ENCODE measurements at places on chromosomes 3 and 15.

DNA sequence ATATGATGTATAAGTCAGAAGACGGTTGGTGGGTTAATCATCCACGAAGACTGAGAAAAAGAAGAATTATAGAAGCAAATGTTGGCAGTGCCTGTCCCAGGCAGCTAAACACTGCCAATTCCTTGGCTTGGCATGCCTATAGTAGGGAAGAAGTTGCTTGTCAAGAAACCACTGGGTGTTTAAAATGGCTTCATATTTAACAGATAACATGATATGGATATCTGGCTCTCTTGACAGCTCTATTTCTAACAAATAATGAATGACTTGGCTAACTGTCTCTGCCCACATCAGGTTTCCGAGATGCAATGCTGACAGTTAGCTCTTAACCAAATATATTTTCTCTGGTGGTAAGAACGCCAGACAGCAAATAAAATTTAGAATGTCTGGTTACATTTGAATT, 341.7 kb upstream of the KCNMB2 start:
- DNase-seq: no peak

DNA sequence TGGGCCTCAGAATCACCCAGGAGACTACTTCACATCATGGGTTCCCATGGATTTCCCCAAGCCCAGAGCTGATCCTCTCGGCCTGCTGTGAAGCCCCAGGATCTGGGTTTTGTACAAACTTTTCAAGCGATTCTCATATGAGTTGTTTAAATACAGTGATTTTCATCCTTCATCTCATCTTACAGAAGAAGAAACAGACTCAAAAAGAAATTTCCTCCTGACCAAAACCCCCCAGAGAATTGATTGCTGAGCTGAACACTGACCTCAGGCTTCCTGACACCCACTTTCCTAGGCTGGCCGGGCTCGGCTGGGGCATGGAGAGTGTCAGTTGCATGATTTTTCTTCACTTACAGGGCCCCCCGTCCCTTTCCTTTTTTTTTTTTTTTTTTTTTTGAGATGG, 60.3 kb downstream of the BDH1 start:
- DNase-seq: no peak

- no peak for DNase-seq
Observed at GRCh38 chr3:155747946-155748290, 3.0 kb upstream of the PLCH1 start.

DNA sequence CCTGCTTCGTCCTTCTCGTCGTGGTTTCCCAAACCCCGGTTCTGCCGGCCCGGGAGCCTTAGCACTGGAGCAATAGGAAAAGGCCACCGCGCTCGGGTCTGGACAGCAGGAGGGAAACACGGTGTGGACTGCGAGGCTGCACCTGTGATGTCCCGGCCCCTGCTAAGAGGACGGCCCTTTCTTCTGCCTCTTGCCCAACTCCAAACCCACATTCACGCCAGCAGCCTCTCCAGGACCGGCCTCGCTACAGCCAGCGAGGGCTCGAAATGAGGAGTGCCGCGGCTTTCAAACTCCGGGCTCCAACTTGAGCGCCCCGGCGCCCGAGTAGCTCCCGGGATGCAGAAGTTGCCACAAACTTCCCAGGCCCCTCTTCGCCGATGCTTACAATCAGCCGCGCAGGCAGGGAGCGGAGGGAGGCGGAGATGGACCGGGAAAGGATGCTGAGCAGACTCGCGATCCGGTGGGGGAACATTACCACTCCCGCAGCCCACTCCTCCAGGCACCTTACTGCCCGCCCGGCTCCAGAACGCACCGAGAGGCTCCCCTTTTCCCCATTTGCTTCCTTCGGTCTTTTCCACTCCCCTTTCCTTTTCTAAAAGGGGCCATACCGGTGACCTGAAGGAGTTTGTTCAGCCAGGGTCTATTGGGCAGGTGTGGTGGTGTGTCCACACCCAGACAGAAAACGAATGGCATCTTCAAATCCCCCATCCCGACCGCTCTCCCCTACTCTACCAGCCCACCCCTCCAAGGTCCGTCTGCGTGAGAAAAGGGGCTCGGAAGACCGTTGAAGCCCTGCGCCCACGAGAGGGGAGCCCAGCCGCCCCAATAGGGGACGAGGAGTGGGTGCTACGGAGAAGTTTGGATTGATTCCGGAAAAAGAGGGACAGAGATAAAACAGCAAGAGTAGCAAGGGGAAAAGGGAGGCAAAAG, 18.8 kb upstream of the SATB1 start:
- no peak for DNase-seq

DNA sequence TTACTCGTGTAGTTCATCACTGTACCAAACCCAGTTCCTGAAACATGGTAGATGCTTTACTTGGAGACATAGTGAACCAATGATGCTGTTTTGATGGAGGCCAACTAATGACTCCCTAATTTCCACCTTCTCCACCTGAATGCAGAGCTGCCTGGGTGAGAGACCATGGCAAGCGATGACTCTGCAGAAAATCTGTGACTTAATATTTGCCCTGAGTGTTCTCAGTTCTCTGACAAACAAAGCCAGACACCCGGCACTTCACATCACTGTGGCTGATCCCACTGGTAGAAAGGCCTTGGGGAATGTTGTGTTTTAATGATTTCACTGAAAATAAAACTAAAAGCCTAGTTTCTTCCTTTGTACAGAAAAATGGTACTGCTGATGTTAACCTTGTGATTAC, 39.5 kb upstream of the UBE3A start:
- DNase-seq: no peak

- DNase-seq: no peak
Observed at GRCh38 chr15:48177766-48178647, at the start of gene MYEF2. MYEF2 (minus strand) TSS chr15:48178295; CDS start chr15:48178237, 58 bp downstream.

DNA sequence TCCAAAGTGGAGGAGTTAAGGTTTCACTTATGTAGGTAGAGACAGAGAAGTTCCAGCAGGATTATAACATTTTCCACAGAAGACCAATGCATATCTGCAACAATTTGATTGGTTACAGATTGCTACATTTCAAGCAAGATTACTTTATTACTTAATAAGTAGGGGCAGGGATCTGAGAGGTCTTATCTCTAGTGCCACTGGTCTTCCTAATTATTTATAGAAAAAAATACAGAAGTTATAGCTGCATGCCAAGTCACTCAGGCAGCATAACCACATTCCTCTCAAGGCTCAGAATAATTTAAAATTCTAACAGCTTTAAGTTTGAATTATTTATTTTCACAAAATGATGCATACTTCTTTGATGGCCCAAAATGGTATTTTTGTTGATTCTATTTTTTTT, 30.5 kb downstream of the RAD54L2 start:
- DNase-seq: no peak

- no peak for DNase-seq
Observed at GRCh38 chr3:191123946-191124345, 75.1 kb upstream of the OSTN start.

DNA sequence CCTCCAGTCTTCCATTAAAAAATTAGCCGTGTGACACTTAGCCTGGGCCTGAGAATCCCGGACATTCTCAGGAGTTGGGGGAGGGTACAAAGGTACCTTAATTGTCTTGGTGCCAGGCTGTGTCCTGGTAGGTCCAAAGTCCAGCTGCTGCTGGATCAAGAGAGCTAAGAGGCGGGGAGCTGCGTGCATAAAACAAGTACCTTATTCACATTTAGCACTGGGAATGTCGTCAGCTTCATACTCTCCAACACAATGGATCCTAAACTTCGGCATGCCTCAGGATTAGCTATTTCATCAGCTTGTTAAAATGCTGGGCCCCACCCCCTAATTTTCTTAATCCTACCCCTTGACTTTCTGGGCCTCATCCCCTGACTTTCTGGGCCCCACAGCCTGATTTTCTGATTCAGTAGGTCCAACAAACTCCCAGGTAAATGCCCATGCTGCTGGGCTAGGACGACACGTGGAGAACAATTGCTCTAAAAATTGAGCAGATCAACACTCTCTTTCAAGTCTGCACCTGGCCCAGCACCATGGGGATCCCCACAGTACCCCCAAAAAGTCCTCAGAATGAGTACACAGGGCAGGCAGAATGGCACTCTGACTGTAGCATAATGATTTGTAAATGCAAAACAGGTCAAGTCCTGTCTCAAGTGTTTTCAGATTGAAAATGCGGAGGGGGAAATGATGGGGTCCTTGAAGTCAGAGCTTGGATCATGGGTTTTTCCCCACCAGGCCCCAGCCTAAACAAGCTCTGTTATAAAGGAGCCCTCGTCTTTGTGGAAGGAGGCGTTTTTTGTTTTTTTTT, 5.6 kb upstream of the AEN start:
- no peak for DNase-seq

GRCh38 chr15:77025083-77025901, 30.4 kb downstream of the PSTPIP1 start:
- DNase-seq: no peak

DNA sequence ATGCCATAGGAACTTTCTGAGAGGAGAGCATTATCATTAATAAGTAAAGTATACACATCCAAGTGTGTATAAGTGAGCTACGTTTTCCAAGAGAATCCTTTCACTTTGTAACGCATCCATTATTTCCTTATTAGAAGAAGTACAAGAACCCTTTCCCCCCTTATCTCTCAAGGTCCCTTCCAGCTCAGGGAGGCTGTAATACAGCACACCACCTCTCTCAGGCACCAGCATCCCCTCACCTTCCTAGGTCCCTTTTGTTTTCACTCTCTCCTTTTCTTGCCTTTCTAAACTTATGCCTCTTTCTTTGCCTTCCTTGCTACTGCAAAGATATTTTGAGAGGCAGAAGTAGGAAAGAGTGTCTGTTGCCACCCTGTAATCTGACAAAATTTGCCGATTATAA, 446.0 kb downstream of the GRM7 start:
- DNase-seq: no peak

GRCh38 chr3:7238565-7239295, 377.8 kb downstream of the GRM7 start:
- no peak for DNase-seq

GRCh38 chr15:99324082-99324620, 72.9 kb downstream of the LRRC28 start:
- DNase-seq: no peak

DNA sequence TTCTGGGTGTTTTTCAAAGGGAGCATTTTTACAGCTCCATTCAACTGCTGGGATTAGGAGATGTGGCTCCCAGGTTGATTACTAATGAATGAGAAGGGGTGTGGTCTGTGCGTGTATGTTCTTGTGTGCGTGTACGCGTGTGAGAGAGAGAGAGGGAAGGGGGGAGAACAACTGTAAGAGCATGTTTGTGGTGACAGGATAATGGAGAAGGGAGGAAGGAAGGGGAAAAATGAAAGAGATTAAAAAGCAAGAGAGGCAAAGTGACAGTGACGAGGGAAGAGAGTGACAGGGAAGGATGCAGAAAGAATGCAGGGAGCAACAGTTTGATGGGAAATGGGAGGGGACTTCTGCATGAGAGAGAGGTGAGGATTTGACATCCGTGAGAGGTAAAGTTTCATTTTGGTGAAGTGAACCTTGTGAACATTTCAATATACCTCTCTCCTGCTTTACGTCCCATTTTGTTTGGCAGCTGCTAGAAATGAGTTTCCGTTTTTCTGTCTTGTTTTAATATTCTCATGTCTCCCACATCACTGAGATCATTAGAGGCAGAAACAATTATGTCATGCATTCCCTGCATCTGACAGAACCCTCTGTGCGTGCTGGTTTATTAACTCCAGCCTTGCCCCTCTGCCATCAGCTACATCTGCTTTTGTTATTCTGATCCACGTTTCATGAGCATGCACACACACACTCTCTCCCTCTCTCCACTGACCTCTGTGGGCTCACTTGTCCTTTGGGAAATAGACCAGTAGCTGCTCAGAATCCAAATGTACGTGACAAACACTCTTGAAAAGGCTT, 161.6 kb downstream of the GAP43 start:
- no peak for DNase-seq

GRCh38 chr3:194532591-194532990, 45.8 kb upstream of the ATP13A3 start:
- no peak for DNase-seq

DNA sequence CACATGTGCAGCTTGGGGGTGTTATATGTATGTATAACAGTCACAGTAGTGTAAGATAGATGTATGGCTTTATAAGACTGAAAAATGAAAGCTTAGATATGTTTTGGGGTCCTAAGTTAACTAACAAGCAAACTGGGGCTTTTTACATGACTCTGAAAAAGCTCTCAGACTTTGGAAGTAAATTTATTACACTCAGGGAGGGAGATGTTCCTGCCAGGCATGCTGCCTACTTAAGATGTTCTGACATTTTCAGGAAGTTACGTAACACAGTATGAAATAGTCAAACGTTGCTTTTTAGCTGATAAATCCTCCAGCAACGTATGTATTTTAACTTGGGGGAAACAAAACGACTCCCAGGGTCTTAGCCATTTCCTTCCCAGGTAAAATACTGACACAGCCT, 1.7 kb upstream of the IFT57 start:
- peak; percentile 21 for DNase-seq

GRCh38 chr3:161848376-161848775, 351.8 kb downstream of the OTOL1 start:
- no peak for DNase-seq

- no peak for DNase-seq
Observed at GRCh38 chr3:56357266-56357665, 111.0 kb downstream of the ERC2 start.

DNA sequence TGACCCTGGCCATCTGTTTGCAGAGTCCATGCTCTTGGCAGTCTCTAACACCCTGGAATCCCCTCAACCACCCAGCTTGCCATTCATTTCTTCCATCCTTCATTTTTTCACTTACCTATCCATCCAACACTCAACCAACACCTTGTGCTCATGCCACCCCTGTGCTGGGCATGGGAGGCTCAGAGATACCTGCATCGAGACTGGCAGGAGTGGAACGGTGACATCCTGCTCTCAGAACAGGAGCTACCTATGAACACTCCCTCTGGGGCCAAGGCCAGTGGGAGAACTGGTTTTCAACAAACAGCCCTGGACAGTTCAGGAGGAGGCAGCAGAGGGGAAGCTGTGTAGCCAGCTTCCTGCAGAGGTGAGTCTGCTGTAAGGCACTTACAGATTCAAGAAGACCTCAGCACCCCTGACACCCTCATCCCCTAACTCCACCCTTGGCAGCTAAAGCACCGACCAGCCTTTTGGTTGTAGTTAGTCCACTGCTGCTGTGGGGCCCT, 19.5 kb upstream of the ATP2B2 start:
- no peak for DNase-seq

DNA sequence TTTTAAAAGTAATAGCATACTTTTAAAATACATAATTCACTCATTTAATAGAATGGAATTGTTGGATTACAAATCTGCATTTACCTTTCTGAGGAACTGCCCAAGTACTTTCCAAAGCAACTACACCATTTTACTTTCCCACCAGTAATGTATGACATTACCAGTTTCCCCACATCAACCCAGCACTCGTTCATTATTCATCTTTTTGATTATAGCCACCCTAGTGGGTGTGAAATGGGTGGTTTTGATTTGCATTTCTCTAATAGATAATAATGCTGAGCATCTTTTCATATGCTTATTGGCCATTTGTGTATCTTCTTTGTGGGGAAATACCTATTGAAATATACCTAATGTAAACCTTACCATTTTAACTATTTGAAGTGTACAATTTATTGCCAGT, 18.0 kb upstream of the EBLN2 start:
- DNase-seq: no peak

Measured in hematopoietic multipotent progenitor cell treated with erythropoietin and hydrocortisone succinate and interleukin-3 and kit ligand, for 17 days (in vitro differentiated cells).